ENCODE measurements at places on chromosomes 12 and 14.

DNA sequence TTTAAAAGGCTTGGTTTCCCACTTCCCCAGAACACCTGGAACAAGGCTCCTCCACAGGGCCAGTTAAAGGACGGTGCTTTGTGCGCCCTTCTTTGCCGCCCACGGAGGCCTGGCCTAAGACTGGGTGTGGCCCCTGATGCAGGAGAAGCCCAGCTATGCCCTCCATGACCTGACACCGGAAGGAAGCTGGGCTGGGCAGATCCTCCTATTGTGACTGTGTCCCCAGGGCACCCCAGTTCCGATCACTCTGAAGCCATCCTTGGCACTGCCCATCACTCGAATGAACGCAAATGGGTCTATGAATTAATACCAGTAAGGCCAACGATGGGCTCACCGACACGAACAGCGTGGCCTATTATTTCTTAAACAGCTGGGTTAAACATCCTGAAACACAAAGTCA is 42.6 kb downstream of the FBXO21 start:
- DNase-seq: no peak

- DNase-seq: no peak
These were observed 32.4 kb downstream of the FOXN3 start for GRCh38 chr14:89384636-89385035.

DNA sequence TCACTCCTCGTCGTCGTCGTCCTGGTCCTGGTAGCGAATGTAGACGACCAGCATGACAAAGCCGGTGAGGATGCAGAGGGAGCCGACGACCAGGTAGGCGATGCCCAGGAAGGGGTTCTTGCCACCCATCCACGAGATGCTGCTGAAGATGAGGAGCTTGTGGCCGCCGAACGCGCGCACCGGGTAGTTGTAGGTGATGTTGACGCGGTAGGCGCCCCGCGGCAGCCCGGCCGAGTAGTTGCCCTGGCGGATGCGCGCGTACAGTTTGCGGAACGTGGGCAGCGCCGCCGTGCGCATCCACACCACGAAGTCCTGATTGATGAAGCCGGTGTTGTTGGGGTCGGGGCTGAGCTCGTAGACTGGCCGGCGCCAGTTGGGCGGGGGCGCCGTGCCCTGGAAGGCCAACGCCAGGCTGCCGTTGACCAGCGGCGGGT is 1.0 kb downstream of the TMEM30B start:
- DNase-seq: peak; percentile 39

DNA sequence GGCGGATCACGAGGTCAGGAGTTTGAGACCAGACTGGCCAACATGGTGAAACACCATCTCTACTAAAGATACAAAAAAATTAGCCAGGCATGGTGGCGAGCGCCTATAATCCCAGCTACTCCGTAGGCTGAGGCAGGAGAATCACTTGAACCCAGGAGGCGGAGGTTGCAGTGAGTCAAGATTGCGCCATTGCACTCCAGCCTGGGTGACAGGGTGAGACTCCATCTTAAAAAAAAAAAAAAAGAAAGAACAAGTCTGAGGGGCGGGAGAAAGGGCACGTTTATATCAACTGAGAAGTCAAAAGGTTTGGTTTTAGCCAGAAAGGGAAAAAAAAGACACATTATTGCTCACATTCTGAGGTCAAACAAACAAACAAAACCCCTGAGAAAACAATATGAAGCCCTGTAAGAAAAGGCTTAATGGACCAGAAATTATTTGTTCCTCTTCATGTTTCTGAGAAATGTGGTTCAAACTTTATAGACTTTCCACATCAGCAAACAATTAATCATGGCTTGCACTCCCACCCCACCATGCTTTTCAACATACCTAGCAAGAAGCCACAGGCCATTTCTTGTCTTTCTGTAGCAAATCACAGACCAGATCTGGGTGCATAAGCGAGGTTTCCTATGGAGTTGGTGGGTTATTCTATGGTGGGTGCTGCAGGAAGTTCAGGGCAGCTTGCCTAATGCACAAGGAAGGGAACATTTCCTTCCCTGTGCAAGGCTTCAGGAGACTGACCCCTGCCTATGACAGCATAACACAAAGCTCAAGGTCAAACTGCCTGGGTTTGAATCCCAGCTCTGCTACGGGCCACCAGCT is 80.1 kb downstream of the SSPN start:
- no peak for DNase-seq

DNA sequence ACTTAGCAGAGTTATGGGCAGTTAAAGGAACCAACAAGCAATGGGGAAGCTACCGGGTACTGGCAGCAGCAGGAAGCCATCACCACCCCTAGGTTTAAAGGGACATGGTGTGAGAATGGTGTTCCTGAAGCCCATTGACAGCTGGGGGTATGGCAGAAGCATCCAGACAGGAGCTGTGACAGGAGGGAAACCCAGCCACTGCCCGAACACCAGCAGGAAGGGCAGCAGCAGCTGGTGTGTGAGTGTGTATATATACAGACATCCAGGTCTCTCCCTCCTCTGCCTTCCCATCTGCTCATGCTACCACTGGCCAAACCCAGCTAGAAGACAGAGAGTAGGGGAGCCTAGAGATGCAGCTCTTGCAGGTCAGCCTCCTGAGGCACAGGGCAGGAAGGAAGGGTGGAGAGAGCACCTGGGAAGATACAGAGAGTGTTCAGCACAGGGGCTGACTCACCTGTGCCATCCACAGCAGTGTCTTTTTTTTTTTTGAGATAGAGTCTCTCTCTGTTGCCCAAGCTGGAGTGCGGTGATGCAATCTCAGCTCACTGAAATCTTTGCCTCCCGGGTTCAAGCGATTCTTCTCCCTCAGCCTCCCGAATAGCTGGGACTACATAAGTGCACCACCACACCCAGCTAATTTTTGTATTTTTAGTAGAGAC is 9.2 kb upstream of the ADCK1 start:
- DNase-seq: no peak

- DNase-seq: no peak
These were observed 52.6 kb upstream of the KCNJ8 start for GRCh38 chr12:21827083-21827482.

DNA sequence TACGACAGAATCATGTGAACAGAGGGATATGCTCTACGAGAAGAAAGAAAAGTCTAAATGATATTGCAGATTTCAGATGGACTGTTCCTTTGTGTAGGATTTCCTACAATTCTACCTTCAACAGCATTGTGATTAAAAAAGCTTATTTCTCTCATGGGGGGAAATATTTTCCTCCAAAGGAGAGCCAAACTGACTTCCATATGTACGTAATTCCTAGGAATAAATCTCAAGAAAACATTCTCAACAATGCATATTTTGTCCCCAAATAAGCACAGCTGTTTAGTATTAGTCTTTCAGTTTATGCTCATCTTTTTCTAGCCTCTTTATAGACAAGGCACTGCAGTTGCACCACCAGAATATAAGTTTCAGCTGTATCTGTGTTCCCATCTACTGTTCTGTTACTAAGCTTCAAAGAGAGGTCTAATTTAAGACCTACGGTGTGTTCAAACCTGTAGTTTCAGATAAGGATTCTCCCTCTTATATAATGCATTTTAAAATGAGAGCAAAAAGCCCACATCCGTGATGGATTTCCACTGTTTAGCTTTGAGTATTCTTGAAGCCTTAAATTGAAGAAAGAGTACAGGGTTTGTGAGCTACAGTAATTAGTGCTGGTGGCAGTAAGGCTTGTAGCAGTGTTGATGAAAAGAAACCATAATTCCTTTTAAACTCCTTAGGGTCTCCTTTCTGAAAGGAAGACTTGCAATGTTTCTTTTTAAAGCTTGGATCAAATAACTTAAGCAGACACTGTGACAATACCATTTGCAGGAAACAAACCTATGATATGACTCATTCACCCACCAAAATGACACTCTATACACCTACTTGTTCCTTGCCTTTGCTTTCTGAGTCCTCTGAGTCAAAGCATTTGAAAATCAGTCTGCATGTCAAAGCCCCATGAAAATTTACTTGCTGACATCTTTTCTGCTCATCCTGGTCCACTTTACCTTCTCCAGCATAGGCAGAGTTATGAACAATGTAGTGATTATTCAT is 754.1 kb downstream of the NOVA1 start:
- DNase-seq: no peak

DNA sequence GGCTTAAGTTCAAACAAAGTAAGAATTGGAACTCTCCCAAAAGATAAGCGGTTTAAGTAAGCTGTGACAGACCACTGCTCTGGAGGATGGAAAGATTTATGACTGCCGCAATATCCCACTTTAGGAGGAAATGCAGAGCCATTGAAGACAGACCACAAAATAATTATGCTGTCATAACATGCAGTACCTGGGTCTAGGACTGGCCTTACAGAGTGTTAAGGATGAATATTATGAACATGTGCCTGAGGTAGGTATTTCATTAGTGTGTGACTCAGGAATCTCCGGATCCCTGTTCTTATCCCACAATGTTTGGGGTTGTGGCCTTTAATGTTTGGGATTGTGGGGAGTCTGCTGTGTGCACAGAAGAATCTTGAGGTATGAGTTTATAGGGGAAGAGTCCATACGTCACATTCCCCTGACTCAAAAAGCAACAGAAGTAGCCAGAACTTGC is 114.9 kb downstream of the SAMD4A start:
- DNase-seq: no peak

DNA sequence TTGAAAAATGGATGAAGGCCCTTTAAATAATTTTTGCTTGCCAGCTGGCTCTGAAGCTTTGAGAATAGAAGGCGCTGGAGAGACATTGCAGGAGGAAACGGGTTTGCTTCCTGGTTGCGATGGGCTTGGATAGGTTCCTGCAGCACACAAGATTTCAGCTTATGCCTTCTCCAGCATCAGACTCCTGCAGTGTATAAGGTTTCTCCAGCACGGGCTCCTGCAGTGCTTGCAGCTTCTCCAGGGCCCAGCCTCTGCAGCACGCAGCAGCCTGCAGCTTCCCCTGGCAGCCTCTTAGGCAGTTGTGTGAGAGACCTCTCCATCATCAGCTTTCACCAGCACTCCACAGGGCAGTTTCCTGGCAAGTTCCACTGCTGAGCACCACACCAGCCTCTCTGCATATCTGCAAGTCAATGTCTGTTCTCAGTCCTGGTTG is 78.7 kb upstream of the ZDHHC17 start:
- DNase-seq: no peak

DNA sequence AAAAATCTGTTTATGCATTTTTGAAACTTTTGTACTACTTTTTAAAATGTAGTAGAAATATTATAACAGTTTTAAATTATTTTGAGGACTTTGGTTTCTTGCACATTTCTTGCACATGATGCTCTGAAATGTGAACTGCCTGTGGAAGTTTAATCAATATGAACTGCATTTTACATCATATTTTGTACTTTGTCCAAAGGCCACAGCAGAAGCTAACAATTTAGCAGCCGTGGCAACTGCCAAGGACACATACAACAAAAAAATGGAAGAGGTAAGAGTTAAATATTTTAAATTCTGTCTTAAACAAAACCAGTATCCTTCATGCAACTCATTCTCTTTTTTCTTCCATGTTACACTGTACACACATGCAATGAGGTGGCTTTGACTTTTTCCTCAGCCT is 45.1 kb downstream of the SAV1 start:
- no peak for DNase-seq

DNA sequence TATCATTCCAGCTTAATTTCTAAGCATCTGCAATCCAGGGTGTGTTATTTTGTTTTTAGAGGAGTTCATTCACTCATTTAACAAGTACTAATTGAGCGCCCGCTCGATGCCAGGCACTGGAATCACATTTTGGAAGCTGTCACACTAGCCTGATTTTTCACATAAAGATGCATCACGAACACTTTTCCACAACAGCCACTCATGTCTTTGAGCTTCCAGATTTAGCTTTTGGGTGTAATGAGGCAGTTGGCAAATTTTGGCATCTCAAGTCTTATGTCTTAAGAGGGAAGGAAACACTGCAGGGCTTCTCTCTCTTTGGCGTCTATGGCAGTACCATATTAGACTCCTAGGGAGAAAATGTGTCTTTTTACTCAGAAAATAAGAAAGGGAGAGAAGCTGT is 14.0 kb downstream of the NRXN3 start:
- DNase-seq: no peak

DNA sequence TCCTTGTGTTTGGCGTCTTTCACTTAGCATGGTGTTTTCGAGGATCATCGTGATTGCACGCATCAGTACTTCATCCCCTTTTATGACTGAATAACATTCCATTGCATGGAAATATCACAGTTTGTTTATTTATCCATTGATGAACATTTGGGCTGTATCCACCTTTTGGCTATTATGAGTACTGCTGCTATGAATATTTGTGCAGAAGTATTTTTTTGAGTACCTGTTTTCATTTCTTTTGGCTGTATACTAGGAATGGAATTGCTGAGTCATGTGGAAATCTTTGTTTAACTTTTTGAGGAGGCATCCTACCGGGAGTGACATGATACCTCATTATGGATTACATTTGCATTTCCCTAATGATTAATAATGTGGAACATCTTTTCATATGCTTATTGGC is 66.4 kb downstream of the WNK1 start:
- no peak for DNase-seq

DNA sequence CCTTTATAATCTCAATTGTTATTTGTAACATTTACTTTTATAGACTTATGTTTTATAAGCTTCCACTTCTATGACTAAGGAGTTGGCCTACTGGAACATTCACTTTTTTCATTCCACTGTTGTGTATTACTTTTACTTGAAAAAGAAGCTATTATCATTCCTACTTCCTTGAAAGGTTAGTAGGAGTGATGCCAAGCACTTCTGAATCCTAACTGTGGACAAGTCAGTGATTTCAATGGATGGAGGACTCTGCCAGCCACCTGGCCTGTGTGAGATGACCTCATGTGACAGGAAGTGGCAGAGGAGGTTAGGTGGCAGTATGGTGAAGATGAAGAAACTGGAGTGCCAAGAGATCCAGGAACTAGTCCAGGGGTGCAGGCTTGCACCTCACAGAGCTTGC is 46.0 kb downstream of the TECPR2 start:
- DNase-seq: no peak

DNA sequence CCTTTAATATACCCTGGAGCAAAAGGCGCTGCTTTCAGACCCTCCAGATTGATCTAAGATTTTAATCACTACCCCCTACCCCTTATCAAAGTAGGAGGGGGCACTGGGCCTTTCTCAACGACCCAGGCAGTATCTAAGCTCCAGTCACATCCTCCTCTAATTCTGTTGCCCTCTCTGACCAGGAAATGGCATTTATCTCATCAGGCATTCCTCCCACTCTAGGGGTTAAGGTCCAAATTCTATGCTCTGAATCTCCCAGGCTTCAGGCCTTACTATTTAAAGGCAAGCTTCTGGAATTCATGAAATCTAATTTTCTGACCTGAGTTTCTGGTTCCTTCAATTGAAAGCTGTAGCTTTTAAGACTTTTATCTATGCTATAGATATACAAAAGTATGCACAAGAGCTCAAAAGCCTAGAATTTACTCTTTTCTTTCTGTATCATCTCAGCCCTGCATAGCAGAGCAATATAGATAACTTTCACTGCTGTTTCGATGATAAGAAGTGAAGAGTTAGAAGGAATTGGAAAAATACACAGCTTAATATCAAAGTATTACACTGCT is 622.9 kb downstream of the RPS29 start:
- DNase-seq: no peak
